ENCODE measurements at places on chromosomes 6 and 20. TPM values are rescaled to one million over a fixed set of nuclear protein-coding genes. Genes with fewer than 3 reads are reported as not detected.

Gene MUC22
- total RNA-seq, result not detected

GRCh38 chr6:55913228-55914195, 38.1 kb upstream of the BMP5 start:
- DNase-seq, result no peak

- DNase-seq, result no peak
Observed at GRCh38 chr6:10690651-10691445, 3.6 kb downstream of the C6orf52 start.

Gene ZFP57
- 0.29 TPM for total RNA-seq

GRCh38 chr6:43803055-43803782, 33.2 kb downstream of the VEGFA start:
- DNase-seq, result no peak

Gene RCAN2
- total RNA-seq, result 14.9 TPM

- peak; percentile 72 for DNase-seq
Observed at GRCh38 chr20:24994470-24995368, 2.2 kb upstream of the APMAP start.

GRCh38 chr6:113733381-113733780, 123.8 kb upstream of the MARCKS start:
- no peak for DNase-seq

GRCh38 chr6:1263039-1263849, 48.7 kb upstream of the FOXQ1 start:
- DNase-seq, result no peak

DNA sequence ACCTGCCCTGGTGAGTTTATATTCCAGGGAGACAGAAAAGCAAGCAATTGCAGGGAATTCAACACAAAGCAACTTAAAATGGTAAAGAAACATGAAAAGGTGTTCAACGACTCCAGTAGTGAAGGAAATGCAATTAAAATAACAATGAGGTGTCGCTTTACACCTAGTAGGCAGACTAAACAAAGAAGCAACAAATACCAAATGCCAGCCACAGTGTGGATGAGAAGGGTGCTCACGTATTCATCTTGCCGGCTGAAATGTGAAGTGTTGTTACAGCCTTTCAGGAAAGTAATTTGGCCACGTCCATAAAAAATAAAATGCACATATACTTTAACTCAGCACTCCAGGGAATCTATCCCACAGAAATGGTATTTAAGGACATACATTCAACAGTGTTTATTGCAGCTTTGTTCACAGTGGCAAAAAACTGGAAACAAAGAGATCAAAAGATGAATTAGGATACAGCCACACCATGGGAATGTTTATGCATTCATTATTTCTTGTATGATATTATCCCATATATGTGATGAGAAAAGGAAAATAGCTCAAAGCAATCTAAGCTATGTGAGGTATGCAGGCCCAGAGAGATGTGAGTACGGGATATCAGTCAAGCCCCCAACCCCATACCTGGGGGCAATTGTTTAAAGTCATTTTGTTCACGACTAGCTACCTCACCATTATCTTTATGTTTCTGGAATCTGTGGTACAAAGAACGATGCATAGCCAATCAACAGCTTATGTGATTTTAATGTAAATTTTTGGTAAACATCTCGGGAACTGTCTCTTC, 266.0 kb upstream of the SOX4 start:
- no peak for DNase-seq

DNA sequence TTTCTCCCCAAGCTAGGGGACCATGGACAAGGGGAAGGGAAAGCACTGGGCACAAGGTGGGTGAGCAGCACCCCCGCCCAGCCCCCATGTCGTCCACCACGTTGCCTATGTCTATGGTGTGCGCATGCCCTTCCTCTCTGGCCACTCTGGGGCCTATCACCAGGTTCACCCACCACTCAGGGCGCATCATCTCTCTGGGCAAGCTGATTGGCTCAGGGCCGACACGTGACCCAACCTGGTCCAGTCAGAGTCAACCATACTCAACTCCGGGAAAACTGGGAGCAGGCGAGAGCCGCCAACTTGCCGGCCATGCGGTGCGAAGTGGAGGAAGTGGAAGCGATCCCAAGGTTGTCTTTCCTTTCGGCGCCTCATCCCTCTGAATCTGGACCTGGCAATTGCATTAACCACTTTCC, 25.9 kb downstream of the ACSS1 start:
- DNase-seq, result no peak
